ENCODE measurements at places on chromosomes 2 and 18. TPM values are rescaled to one million over a fixed set of nuclear protein-coding genes. Genes with fewer than 3 reads are reported as not detected.

Gene IGFBP5
- total RNA-seq: not detected

Gene EML6
- total RNA-seq: 1.8 TPM

- DNase-seq: no peak
Observed at GRCh38 chr2:175743011-175743410, 259.1 kb downstream of the LNPK start.

- DNase-seq: no peak
Observed at GRCh38 chr2:182506606-182507005, 79.8 kb upstream of the PDE1A start.

GRCh38 chr2:47484396-47484795 is 81.4 kb downstream of the MSH2 start:
- DNase-seq: no peak

DNA sequence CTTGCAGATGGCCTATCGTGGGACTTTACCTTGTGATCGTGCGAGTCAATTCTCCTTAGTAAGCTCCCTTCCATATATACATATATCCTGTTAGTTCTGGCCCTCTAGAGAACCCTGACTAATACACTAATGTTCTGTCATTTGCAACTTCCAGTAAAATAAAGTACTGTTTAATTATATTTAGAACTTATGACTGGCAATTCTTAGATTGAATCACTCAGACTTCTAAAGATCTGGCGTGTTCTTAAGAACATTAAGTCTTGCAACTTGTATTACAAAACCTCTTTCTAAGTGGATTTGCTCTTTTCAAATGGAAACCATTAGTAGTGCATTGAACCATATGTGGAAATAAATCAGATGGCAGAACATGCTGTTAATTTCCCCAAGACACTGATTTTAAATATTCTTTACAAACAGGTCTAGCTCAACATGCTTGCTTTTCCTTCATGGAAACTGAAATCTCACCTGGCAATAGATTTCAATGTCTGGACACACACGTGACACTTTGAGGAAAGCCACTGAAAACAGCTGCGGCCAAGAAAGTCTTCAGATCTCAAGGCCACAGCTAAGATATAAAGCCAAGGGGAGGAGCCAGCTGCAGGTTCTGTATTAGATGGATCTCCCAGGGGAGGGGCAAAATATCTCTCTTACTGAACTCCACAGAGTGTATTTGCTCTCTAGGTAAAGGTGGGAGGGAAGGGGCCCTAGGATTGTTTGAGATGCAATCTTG is 50.6 kb downstream of the PMAIP1 start:
- no peak for DNase-seq

GRCh38 chr18:59123588-59124369 is 15.9 kb upstream of the SEC11C start:
- peak; percentile 30 for DNase-seq

DNA sequence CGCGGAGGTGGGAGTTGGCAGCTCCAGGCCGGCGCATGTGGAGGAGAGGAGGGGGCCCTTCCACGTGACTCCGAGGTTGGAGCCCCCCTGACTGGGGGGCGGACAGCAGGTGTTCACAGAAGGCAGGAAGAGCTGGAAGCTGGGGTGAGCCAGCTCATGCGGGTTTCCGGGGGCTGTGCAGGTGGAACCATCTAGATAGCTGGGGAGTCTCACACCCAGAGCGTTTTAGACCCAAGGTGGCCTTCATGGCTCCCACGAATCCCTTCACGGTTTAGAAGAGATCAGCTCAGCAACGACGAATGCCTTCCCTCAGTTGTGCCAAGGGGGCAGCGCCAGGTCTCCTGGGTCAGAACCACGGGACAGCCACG is 740.5 kb upstream of the SALL3 start:
- DNase-seq: no peak

DNA sequence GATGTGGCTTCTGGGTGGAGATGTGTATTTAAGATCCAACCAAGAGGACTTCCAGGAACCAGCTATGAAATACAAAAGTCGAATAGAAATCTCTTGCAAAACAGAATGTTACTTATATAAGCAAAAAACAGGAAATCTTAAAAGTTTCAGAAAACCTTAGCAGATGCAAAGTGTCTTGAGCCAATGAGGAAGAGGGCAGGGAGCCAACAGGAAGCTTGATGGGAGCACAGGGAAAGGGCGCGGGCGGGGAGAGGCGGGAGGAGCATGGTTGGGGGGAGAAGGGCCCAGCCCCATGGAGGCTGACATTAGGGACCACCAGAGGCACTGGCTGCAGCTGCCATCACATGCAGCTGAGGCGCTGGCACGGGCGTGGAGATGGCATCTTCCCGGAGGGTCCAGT is 203.3 kb downstream of the SNTG2 start:
- DNase-seq: no peak

DNA sequence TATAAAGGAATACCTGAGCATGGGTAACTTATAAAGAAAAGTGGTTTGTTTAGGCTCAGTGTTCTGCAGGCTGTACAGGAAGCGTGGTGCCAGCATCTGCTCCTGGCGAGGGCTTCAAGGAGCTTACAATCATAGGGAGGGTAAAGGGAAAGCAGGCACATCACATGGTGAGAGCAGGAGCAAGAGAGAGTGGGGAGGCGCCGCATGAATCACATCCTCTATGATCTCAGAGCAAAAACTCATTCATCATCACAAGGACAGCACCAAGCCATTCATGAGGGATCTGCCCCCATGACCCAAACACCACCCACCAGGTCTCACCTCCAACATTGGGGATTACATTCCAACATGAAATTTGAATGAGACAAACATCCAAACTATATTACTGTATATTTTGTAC is 32.5 kb downstream of the R3HDM1 start:
- DNase-seq: no peak

All from activated CD4-positive, alpha-beta memory T cell treated with anti-CD3 and anti-CD28 coated beads, Interleukin-2, amount 10 ng/mL, durations not matched to agents 7 days and 5 days (primary cell).